ENCODE measurements at places on chromosomes 4 and X. TPM values are rescaled to one million over a fixed set of nuclear protein-coding genes. Genes with fewer than 3 reads are reported as not detected.

GRCh38 chr4:136302566-136302965, 1229.7 kb downstream of the PCDH18 start:
- no peak for DNase-seq

GRCh38 chrX:103442536-103442901, 66.2 kb downstream of the BEX3 start:
- DNase-seq = no peak

GRCh38 chr4:25760518-25761157, 102.2 kb downstream of the SEL1L3 start:
- DNase-seq = no peak

GRCh38 chrX:44494357-44494756, 48.3 kb downstream of the FUNDC1 start:
- no peak for DNase-seq

- DNase-seq = peak; percentile 92
Observed at GRCh38 chr4:68349649-68350360, at the start of gene YTHDC1. YTHDC1 (minus strand) TSS chr4:68350090; CDS start chr4:68349753, 337 bp downstream.

Gene GJB1
- 80.4 TPM for total RNA-seq

GRCh38 chr4:33837043-33837838, 2407.1 kb downstream of the ARAP2 start:
- DNase-seq = no peak

Gene CXCL6
- 48.2 TPM for total RNA-seq

DNA sequence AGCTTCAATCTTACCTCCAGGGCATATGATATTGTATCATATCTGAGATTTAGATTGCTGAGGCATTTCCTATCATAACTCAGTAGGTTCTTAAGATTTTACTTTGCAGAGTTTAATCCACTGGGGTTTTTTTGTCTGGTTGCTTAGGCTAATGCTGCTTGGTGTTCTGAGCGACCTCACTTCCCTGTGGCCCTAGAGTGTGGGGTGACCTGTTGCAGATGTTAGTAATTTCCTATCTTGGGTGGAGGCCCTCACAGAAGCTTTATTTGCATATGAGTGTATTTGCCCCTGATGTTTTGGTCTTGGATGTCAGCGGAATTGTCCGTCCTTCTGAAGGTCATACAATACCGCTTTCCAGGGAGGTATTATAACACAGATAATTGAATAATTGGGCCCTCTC, 137.1 kb downstream of the NDST3 start:
- no peak for DNase-seq

DNA sequence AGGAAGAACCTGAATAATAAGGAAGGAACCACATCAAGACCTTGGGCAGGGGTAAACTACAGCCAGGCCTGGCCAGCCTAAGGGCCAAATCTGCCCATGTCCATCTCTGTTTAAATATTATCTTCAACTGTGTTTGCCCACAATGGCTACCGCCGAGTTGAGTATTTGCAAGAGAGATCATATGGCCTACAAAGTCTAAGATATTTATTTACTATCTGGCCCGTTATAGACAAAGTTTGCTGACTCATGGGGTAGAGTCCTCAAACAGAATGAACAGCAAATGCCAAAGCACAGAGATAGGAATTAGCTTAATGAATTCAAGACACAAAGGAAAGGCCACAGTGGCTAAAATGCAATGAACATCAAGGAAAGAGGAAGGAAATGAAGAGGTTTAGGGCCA, 44.8 kb downstream of the RPS6KA3 start:
- no peak for DNase-seq

GRCh38 chr4:186248643-186249042, 17.3 kb upstream of the F11 start:
- no peak for DNase-seq

Gene TMPRSS11A
- not detected for total RNA-seq
